NCI-H1930 (cell line): ENCODE measurements at places on chromosomes 5 and 9.

DNA sequence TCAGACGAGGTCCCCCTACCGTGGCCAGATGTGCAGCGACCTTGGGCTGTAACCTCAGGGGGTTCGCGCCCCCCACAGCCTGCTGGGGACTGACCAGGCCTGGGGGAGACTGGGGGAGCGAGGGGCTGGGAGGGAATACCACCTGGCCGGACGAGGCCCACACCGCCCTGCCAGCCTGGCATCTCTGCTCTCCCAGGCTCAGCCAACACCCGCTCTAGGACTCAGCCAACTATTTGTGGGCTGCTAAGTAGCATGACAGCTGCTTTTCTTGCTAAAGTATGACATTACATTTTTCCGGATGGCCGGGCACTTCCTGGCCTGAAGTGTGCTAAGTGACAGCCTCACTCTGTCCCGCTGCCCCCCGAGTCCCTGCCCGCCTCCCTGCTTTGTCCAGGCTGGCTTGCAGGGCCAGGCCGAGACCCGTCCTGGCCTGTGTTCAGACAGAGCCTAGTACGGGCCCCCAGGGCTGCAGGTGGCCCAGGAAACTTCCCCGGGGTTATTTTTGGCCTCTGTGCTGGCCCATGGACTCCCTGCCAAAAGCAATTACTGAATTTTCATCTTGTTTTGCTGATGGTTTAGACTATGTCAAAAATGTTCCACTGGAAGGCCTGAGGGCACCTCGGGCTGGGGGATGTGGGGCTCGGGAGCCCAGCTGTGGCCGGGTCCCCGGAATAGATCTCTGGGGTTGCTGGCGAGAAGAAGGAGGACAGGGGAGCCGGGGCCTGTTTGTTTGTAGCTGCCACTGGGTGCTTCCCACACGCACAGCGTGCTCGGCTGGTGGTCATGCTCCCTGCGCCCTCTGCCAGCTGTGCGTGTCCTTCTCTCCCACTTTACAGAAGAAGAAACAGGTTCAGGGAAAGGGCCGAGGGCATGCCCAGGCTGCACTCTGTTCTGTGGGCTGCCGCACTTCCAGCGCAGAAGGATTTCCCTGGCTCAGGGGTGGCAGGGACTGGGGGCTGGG lies 13.4 kb upstream of the SLC2A6 start:
- no peak for DNase-seq

- DNase-seq = no peak
Measured at GRCh38 chr9:101114317-101114716, 85.8 kb downstream of the PLPPR1 start.

GRCh38 chr5:139709582-139710318 lies 61.6 kb downstream of the CXXC5 start:
- DNase-seq = no peak

GRCh38 chr9:133894377-133895321 lies 97.5 kb downstream of the VAV2 start:
- no peak for DNase-seq

DNA sequence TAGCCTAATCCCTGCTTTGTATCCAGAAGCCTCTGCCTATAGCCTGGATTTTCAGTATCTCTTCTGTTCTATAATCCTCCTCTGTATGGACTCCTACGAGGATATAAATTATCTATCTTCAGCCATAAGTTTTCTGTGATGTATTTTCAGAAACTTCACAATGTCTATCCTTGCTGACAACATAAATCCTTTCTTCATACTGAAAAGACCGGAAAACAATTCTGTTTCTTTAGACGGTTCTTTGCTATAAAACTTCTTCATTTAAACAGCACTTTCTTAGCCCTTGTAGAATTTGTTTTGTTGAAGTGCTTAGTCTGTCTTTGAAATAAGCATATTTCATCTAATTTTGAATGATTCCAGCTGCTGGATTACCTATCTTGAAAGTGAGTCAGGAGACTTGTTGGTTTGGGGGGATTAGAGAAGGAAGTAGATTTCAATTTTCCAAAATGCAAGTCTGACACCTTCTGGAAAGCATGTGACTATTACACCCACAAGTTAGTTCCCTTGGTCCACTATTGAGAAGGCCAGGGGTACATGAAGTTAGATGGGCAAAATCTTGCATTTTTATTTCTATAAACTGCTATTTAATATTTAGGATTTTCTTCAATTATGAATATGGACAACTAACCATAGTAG lies 96.3 kb upstream of the RANBP3L start:
- peak; percentile 21 for DNase-seq

- no peak for DNase-seq
Measured at GRCh38 chr9:74770508-74771261, 117.0 kb downstream of the TRPM6 start.

DNA sequence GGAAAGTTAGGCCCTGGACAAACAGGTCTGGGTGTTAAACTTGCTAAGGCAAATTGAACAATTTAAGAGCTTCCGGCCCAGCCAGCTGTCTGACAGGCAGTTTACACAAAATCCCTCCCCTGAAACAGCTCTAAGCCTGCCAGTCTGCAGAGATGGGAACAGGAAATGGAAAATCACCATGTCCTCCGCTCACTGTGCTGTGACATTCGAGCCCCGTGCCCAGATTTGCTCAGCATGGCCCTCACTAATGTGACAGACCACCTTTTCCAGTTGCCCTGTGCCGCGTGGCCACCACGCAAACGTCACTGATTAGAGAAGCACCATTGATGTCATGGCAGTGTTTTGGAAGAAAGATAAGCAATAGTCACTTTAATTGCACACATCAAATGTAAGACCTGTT lies 41.0 kb downstream of the CCNJL start:
- DNase-seq = no peak

DNA sequence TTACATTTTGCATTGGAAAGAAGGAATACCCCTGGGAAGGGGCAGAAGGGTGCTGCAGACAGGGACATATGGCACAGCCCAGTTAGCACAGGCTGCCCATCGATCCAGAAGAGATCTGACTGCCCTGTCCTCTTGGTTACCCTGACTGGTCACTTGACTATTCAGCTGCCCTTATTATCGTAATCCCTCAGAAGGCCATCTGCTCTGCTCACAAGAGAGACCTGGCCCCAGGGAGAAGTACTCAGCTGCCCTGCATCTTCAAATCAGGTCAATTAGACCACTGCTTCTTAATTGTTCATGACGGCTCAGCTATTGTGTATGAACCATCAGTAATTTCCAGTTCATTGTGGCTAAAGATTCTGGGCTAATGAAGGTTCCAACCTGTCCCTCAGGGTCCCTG lies 345.0 kb downstream of the TLE1 start:
- DNase-seq = peak; percentile 28

- no peak for DNase-seq
Measured at GRCh38 chr9:2281031-2281802, 266.1 kb downstream of the SMARCA2 start.

DNA sequence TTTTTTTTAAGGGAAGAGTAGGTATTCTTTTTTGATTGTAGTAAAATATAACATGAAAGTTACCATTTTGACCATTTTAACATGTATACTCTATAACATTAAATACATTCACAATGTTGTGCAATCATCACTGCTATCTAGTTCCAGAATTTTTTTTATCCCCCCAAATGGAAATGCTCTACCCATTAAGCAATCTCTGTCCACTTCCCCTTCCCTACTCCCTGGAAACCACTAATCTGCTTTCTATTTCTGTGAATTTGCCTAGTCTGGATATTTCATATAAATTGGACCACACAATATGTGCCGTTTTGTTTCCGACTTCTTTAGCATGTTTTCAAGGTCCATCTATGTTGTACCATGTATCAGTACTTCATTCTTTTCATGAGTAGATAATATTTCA lies 429.5 kb downstream of the TLE1 start:
- no peak for DNase-seq

DNA sequence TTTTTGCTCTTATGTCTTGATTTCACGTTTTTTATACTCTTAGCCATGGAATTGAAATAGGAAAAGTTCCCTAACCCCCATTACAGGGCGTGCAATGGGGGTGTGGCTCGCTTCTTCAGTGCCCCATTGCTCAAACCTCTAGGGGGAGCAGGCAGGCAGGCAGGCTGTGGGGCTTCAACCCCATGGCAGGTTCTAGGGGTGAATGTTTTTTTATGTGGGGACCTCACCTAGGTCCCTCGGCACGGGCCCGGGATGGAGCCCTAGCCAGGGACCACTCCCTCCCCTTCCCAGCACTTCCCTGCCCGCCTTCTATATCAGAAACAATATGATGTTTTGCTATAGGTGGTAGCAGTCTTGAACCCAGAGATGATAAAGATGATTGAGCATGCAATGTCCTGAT lies 221.3 kb upstream of the SMC2 start:
- no peak for DNase-seq

GRCh38 chr9:87567983-87568382 lies 70.3 kb downstream of the DAPK1 start:
- DNase-seq = no peak

DNA sequence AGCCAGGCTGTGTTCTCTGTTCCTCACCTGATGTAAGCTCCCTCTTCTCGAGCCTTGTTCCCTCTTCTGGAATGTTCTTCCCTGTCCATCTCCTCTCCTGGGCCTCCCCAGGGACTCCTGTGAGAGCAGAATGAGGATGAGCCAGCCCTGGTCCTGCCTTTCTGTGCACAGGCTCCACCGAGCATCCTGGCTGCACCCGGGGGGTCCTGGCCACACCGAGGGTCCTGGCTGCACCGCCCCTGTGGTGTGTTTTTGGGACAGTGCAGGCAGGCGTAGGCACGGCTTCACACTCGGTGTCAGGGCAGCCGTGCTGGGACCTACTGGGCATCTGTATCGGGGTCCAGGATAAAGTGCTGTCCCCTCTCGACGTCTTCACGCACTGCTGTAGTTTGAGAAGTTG lies 17.8 kb downstream of the FBXW5 start:
- DNase-seq = no peak

GRCh38 chr5:51388488-51389287 lies 5.4 kb downstream of the ISL1 start:
- DNase-seq = no peak

- DNase-seq = no peak
Measured at GRCh38 chr9:94925751-94926430, 199.4 kb downstream of the AOPEP start.

DNA sequence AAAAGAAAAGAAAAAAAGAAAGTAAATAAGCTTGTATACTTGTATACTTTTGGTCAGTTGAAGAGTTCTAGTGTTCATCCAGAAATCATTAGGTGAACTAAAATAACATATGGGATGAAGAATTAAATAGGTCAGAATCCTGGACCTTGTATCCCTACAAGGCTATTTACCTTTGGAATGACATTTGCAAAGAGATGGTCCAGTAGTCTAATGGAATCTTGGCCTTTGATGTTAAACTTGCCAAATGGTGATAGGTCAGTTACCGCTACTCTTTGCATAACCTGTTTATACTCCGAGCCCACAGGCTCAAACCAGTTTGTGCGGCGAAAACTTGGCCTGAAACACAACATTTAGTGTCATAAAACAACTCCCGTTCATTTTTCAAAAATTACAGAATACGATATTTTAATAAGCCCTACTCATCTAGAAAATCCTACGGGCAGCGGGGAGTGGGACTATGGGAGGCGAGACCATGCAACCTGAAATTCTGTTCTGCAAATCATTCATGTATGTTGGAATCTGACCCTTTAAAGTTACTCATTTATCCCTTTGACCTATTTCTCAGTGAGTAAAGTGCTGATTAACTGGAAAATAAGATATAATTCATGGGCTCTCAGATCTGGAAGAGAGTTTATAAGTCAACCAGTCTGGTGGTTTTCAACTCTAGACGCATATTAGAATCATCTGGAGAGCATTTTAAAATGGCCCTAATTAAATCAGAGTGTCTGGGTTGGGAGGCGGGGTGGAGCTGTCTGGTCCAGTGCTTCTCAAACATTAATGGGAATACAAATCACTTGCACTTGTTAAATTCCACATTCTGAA lies 38.6 kb downstream of the DMGDH start:
- DNase-seq = no peak

DNA sequence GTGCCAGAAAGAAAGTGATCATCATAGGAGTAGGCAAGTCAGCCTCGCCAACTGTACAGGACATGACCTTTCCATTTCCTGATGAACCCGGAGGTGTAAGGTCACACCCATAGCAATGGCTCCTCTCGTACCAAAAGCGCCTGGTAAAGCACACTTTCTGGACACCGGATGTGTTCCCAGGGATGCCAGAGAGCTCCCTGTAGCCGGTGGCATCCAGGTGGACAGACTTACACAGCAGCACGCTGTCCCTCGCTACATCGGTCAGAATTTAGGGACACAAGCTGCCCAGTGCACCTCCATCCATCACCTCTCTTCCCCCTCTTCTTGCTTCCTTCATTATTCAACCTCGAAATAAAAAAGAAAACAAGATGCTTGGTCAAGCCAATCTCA lies 105.4 kb downstream of the SYK start:
- no peak for DNase-seq

DNA sequence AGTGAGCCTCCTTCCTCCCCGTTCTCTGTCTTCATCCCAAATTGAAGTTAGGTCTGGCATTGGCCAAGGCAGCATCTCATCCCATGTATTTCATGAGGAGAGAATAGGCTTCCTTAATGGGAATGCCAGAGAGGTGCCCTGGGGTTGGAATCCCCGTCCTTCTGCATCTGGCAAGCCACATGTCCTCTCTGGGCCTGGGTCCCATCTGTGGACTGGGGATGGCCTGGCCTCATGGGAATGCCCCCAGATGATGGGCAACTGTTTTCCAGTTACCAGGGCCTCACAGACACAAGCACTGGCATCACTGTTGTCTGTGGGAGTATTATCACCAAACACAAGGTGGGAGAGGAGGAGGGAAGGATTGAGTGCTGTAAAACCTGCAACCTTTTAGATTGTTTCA lies 153.9 kb downstream of the FSTL4 start:
- no peak for DNase-seq

- no peak for DNase-seq
Measured at GRCh38 chr9:19918630-19919029, 129.8 kb upstream of the SLC24A2 start.

- no peak for DNase-seq
Measured at GRCh38 chr5:616484-617039, 4.4 kb downstream of the CEP72 start.

DNA sequence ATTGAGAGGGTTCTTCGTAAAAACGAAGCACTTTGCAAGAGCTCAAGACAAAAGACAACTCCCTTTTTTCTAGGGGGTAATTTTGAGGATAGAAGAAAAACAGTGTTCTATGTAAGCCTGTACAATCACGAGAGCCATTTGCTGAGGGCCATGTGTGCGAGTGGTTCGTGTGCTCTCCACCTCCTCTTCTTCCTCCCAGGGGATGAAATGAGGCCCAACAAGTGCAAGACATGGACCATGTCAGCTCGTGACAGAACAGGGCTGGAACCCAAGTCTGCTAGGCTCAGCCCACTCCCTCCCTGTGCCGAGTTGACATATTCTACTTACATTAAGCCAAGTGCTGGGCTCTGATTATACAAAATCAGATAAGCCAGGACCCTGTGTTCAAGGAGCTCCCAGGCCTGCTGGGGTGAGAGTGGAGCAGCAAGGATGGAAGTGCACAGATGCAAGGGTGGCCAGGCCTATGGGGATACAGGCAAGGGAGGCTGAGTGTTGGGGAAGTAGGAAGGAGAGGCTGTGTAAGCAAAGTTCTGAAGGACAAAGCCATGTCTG lies 97.9 kb upstream of the MSX2 start:
- no peak for DNase-seq
